ENCODE measurements at places on chromosomes 6 and 20.

DNA sequence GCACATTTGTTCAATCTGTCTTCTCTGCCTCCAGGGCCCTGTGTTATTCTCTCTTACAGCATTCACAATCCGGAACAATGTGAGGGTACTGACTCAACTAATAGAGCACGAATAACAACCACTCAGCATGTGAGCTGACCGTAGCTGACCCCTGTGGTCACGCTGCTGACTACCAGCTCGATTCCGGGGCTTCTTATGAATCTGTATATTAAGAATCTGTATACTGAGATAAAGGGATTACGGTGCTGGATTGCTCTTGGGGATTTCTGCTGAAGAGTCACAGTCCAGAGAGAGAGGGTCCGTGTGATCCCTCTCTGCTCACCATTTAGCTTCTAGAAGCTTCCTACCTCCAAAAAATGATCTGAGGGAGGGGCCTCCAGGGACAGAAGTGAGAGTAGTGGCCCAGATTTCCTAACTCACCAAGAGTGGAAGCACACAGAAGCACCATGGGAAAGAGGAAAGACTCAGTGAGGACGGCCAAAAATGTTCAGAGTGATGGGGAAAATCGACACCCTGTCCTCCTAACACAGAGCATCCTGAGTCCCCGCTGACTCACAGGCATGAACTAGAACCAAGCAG is 156.2 kb downstream of the THBS2 start:
- no peak for DNase-seq

DNA sequence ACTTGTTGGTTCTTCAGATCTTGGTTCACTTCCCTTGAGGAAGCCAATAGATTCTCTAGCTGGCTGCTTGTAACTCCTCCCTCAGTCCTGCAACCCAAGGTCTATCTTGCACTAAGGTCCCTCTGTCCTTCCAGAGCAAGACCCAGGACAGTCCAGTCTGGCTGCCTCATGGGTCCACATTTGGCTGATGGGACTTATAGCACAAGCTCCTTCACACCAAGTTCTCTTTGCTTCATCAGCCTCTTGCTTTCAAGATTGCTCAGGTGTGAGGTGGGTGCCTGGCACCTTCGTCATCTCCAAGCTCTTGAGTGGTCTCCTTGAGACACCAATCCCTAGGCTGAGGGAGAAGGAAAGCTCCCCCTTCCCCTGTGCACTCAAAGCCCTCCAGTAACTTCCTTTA is 28.3 kb downstream of the NSFL1C start:
- no peak for DNase-seq

- DNase-seq, result no peak
Observed at GRCh38 chr6:53273370-53273769, 75.4 kb downstream of the ELOVL5 start.

DNA sequence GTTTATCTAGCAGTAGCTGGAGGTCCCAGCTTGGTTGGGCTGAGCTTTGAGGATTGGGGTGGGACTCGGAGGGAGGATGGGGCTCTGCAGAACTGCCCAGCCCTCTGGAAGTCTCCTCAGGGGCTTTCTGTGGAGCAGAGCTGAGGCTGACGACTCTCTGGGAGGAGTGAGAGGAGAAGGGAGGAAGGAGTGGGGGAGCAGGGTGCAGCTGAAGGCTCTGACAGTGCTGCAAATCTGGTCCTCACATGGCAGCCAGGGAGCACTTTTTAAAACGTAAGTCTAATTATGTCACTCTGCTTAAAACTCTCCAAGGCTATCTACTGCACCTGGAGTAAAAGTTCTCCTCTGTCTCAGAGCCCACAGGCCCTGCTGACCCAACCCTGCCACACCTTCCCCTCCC is 32.4 kb downstream of the GRM4 start:
- DNase-seq, result no peak

- no peak for DNase-seq
Observed at GRCh38 chr6:73657201-73657600, 3.4 kb upstream of the SLC17A5 start.

GRCh38 chr20:10568032-10568431 is 105.8 kb downstream of the JAG1 start:
- no peak for DNase-seq

- DNase-seq, result no peak
Observed at GRCh38 chr20:45088247-45088646, 12.7 kb downstream of the KCNS1 start.

DNA sequence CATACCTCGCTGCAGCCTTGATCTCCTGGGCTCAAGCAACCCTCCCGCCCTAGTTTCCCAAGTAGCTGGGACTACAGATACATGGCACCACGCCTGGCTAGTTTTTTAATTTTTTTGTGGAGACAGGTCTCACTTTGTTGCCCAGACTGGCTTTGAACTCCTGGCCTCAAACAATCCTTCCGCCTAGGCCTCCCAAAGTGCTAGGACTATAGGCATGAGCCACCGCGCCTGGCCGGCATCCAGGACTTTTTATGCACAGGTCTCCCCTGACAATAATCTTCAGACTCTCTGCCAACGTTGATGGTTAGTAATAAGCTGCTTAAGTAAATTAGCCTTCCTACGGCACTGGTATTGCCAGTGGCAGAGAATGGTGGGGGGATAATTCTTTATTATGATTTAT is 110.5 kb upstream of the MTHFD1L start:
- DNase-seq, result no peak

- DNase-seq, result no peak
Observed at GRCh38 chr6:45990162-45990561, 25.5 kb downstream of the CLIC5 start.

GRCh38 chr6:85436411-85436810 is 13.5 kb upstream of the NT5E start:
- no peak for DNase-seq

- DNase-seq, result no peak
Observed at GRCh38 chr20:13105039-13105438, 96.3 kb downstream of the SPTLC3 start.

DNA sequence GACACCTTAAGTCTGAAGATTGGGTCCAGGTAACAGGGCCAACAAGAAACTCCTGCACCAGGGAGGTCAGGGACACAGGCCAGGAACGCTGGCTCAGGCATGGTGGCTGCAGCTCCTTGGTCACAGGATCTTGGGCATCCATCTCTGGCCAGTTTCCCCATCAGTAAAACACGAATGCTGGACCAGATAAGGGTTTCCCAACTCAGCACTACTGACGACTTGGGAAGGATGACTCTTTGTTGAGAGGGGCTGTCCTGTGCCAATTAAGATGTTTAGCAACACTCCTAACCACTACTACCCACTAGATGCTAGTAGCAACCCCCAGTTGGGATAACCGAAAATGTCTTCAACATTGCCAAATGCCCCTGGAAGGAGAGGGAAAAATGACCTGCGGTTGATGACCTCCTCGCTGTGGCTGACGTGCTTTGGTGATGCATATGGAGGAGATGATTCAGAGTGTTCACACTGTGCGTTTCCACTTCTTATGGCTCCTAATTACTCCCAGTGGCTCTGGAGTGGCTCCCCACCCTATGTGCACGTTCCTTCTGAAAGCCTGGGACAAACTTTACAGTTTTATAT is 261.9 kb downstream of the CDH26 start:
- no peak for DNase-seq

GRCh38 chr6:137853569-137854213 is 13.4 kb upstream of the TNFAIP3 start:
- no peak for DNase-seq

DNA sequence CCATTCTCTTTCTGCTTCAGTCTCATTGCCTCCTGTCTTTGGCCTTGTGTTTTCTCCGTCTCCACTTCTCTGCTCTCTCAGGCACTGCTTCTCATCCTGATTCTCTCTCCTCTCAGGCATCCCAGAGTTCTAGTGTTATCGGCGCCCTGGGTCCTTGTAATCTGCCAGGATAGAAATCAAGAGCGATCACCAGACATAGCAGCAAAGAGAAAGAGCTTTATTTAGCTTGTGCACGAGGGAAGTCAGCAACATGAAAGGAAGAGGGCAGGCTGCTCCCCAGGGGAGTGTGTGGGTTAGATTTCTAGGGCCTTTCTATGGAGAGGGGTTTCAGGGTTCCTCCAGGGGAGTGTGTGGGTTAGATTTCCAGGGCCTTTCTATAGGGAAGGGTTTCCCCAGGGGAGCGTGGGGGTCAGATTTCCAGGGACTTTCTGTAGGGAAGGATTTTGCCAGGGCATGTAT is 32.5 kb downstream of the SUN5 start:
- DNase-seq, result no peak

GRCh38 chr6:13485923-13486562 is 1.4 kb downstream of the GFOD1 start:
- peak; percentile 26 for DNase-seq

DNA sequence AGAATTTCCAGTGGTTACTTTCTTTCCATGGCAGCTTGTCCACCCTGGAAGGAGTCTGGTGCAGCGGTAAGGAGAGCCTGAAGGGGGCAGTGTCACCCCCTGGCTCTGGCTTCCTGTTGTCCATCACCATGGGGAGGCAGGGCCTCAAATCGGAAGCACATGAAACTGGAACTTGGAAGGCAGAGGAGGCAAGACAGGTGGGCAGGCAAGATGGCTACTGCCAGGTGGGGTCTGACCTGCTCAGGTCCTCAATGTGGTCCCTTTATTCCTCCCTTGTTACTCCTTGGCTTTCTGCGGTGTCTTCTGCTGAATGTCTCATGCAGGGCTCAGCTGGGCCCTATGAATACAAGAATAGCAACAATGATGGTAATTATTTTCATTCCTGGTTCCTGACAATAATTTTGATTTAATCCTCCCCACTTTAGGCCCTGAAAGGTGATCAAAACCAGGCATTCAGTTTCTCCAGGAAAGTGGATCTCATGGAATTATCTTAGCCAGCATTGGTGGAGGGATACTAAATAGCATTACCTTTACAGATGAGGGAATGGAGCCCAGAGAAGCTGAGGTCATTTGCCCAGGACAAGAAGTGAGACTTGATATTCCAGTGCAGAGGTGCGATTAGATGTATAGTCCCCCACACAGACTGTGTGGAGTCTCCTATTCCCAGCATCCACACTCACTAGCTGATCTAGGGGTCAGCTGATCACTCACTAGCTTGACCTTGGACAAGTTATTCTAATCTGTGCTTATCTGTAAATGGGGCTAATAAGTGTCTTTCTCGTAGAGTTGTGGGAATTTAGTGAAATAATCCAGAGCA is 17.6 kb upstream of the SNAI1 start:
- DNase-seq, result no peak

DNA sequence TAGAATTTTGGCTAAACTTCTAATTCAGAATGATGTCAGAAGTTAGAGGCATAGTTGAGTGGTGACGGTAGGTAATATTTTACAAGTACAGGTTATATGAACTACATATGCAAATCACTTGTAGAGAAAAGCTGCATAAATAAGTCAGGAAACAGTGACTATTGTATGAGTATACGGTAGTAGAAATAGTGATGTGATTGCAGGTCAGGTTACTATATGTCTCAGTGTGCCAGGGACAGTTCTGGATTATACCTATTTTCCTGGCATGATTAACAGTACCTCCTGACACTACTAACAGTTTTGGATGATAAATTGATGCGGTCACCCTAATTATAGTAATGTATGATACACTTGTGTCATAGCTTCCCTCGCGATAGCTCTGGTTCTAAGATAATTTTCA is 9.2 kb downstream of the DNAH8 start:
- no peak for DNase-seq

GRCh38 chr6:16420715-16421461 is 182.5 kb downstream of the GMPR start:
- DNase-seq, result no peak

Data from NCI-H1436 (cell line).